HFFc6 (cell line): ENCODE measurements at places on chromosomes 13 and 19. TPM values are rescaled to one million over a fixed set of nuclear protein-coding genes. Genes with fewer than 3 reads are reported as not detected.
A peak's percentile ranks its signal among the peaks of the same experiment; 100 is the strongest.

GRCh38 chr19:20247016-20247683 lies 80.1 kb downstream of the ZNF486 start:
- no peaks in the 10 kb centered on the region for H3K4me1 ChIP-seq
- DNase-seq = no peak
- no peak overlapping the region for H3K27ac ChIP-seq
- no peaks in the 10 kb centered on the region; the same call in 1 of the 2 replicates for H3K27me3 ChIP-seq
- no peak overlapping the region for H3K4me3 ChIP-seq

GRCh38 chr13:113856716-113857065 lies 7.2 kb downstream of the GAS6 start:
- H3K27ac ChIP-seq = peak overlapping the region; percentile 93
- peaks cover 53% of the 10 kb centered on the region for H3K36me3 ChIP-seq
- H3K4me3 ChIP-seq = peak overlapping the region; percentile 73
- peak; percentile 82 for DNase-seq
- H3K27me3 ChIP-seq = peaks cover 18% of the 10 kb centered on the region

GRCh38 chr19:2636897-2637683 lies 65.4 kb downstream of the GNG7 start:
- peak; percentile 23 for DNase-seq
- H3K4me3 ChIP-seq = no peak overlapping the region
- H3K27ac ChIP-seq = no peak overlapping the region
- no peaks in the 10 kb centered on the region for H3K36me3 ChIP-seq

- no peak overlapping the region for H3K4me3 ChIP-seq
- no peak overlapping the region for H3K27ac ChIP-seq
- H3K27me3 ChIP-seq = peaks cover 2% of the 10 kb centered on the region
- H3K36me3 ChIP-seq = peaks cover 9% of the 10 kb centered on the region
- peaks cover 41% of the 10 kb centered on the region for H3K4me1 ChIP-seq
Observed at GRCh38 chr19:58578012-58578925, 5.1 kb upstream of the MZF1 start.

DNA sequence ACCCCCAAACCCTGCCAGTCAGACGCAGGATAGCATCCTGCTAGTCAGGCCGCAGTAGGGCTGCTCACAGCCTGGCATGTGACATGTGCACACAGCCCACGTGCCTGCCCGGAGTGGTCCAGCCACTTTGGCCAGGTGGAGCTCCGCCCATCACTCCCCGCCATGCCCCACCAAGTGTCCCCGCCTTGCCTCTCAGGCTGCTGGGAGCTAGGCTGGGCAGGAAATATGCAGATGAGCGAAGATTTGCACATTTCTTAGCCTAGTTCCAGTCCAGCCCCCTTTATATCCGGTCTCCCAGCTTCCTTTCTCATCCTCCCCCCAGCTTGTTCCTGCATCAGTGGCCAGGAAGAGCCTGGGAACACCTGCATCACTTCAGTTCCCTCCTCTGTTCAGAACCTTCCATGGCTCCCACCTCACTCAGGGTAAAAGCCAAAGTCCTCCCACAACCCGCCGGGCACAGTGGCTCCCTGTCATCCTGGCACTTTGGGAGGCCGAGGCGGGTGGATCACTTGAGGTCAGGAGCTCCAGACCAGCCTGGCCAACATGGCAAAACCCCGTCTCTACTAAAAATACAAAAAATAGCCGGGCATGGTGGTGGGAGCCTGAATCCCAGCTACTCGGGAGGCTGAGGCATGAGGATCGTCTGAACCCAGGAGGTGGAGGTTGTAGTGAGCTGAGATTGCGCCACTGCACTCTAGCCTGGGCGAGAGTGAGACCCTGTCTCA lies 2.3 kb upstream of the DOCK6 start:
- no peak for DNase-seq
- peaks cover 34% of the 10 kb centered on the region for H3K4me1 ChIP-seq
- no peak overlapping the region for H3K4me3 ChIP-seq
- no peak overlapping the region; the same call in 1 of the 2 replicates for H3K27ac ChIP-seq
- no peaks in the 10 kb centered on the region; the same call in 1 of the 2 replicates for H3K36me3 ChIP-seq

GRCh38 chr19:55086730-55087541 lies 11.3 kb downstream of the EPS8L1 start:
- peaks cover 37% of the 10 kb centered on the region for H3K27me3 ChIP-seq
- H3K4me3 ChIP-seq = peak overlapping the region; percentile 89
- DNase-seq = peak; percentile 92
- H3K27ac ChIP-seq = peak overlapping the region; percentile 81
- peaks cover 18% of the 10 kb centered on the region for H3K4me1 ChIP-seq

GRCh38 chr13:34815526-34815925 lies 126.5 kb upstream of the NBEA start:
- no peak overlapping the region for H3K27ac ChIP-seq
- H3K27me3 ChIP-seq = no peaks in the 10 kb centered on the region
- no peak overlapping the region for H3K4me3 ChIP-seq
- peaks cover 9% of the 10 kb centered on the region; the same call in 1 of the 2 replicates for H3K36me3 ChIP-seq
- peaks cover 12% of the 10 kb centered on the region; the same call in 1 of the 2 replicates for H3K4me1 ChIP-seq
- DNase-seq = no peak

GRCh38 chr19:39098365-39099269 lies 14.4 kb downstream of the ACP7 start:
- H3K4me3 ChIP-seq = no peak overlapping the region
- peaks cover 42% of the 10 kb centered on the region for H3K27me3 ChIP-seq
- DNase-seq = no peak
- H3K36me3 ChIP-seq = 0 out of 2 replicates have a peak, but pooled peaks cover 5% of the 10 kb centered on the region

- peaks cover 24% of the 10 kb centered on the region for H3K27me3 ChIP-seq
- H3K4me1 ChIP-seq = peaks cover 34% of the 10 kb centered on the region
- no peak for DNase-seq
- H3K4me3 ChIP-seq = no peak overlapping the region; the same call in 1 of the 2 replicates
Observed at GRCh38 chr19:49856574-49857021, 5.6 kb downstream of the PTOV1 start.

- no peak for DNase-seq
- H3K4me3 ChIP-seq = peak overlapping the region; percentile 100
- H3K4me1 ChIP-seq = peaks cover 61% of the 10 kb centered on the region
- H3K27me3 ChIP-seq = peaks cover 3% of the 10 kb centered on the region
Observed at GRCh38 chr19:5623397-5624017, 624 bp downstream of the SAFB start.

DNA sequence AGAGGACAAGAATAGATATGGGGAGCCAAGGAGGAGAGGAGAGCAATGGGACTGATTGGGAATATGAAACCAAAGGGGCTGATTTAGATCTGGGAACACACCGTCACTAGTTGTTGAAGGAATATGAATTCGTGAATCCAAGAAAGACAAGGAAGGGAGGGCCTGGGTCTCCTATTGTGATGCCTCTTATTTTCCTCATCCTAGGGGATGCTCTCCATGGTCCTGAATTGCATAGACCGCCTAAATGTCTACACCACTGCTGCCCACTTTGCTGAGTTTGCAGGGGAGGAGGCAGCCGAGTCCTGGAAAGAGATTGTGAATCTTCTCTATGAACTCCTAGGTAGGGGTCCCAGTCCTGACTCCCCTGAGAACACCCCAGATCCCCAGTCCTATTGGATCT lies 21.5 kb downstream of the RYR1 start:
- no peak overlapping the region for H3K27ac ChIP-seq
- H3K36me3 ChIP-seq = no peaks in the 10 kb centered on the region
- no peak overlapping the region for H3K4me3 ChIP-seq
- H3K27me3 ChIP-seq = peaks cover 10% of the 10 kb centered on the region
- DNase-seq = no peak

GRCh38 chr19:51472607-51473006 lies 5.7 kb upstream of the CEACAM18 start:
- DNase-seq = no peak
- H3K4me1 ChIP-seq = no peaks in the 10 kb centered on the region
- H3K27ac ChIP-seq = no peak overlapping the region
- peaks cover 4% of the 10 kb centered on the region; the same call in 1 of the 2 replicates for H3K27me3 ChIP-seq
- no peak overlapping the region for H3K4me3 ChIP-seq

DNA sequence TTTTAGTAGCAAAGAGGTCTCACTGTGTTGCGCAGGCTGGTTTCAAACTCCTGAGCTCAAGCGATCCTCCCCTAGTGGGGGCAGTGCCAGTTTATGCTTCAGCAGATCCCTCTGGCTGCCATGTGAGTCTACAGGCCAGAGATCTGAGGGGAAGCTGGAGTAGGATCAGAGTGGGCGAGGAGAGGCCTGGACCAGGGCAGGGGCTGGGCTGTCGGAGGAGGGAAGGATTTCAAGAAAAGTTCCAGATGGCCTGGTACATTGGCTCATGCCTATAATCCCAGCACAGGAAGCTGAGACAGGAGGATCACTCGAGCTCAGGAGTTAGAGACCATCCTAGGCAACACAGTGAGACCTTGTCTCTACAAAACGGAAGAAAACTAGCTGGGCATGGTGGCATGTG lies 9.8 kb downstream of the DHX34 start:
- H3K27ac ChIP-seq = no peak overlapping the region
- no peak for DNase-seq
- H3K4me3 ChIP-seq = no peak overlapping the region

GRCh38 chr13:114049026-114049425 lies 75.2 kb upstream of the C13orf46 start:
- H3K27me3 ChIP-seq = peaks cover 7% of the 10 kb centered on the region
- H3K27ac ChIP-seq = no peak overlapping the region
- no peak for DNase-seq

DNA sequence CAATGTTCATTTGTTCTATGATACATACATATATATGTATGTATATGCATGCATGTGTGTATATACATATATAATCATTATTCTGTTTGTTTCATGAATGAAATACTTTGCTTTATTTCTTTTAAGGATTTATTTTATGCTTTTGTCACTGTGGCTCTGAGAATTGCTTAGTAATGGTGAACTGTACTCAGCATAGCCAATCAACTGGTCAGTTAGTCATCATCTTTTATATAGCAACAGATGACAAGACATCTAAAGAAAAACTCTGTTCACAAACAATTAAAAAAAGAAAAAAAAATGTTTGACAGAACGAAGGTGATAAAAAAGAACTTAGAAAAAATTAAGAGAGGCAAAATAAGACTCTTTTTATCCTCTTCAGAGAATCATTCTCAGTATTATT lies 1440.3 kb downstream of the PCDH9 start:
- DNase-seq = peak; percentile 25
- peaks cover 10% of the 10 kb centered on the region for H3K4me1 ChIP-seq
- H3K36me3 ChIP-seq = no peaks in the 10 kb centered on the region
- peak overlapping the region; percentile 67 for H3K27ac ChIP-seq
- H3K27me3 ChIP-seq = no peaks in the 10 kb centered on the region; the same call in 1 of the 2 replicates

DNA sequence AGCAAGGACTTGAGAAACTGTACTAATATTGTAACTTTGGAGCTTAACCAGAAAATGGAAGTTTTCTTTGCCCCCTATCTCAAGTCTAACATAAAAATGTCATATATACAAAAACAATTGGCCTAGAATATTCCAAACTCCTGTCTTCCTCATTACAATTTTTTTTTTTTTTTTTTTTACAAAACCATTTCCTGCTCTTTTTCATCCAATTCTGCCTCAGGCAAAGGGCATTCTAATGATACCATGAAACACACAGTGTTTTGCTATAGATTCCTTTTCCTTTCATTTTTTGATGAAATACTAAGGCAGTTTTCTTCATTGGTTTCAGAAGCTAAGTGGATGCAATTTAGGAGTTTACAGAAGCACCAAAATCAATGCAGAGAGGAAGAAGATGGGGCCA lies 119.7 kb downstream of the LHFPL6 start:
- H3K36me3 ChIP-seq = no peaks in the 10 kb centered on the region; the same call in 1 of the 2 replicates
- H3K27ac ChIP-seq = peak overlapping the region; percentile 84

- no peak for DNase-seq
- H3K4me3 ChIP-seq = no peak overlapping the region
- H3K36me3 ChIP-seq = no peaks in the 10 kb centered on the region
- H3K27ac ChIP-seq = no peak overlapping the region
- no peaks in the 10 kb centered on the region for H3K4me1 ChIP-seq
- peaks cover 21% of the 10 kb centered on the region for H3K27me3 ChIP-seq
Observed at GRCh38 chr13:29154390-29154789, 334.3 kb downstream of the MTUS2 start.

- H3K4me3 ChIP-seq = no peak overlapping the region
- no peak overlapping the region for H3K27ac ChIP-seq
- no peaks in the 10 kb centered on the region for H3K4me1 ChIP-seq
- DNase-seq = no peak
- H3K27me3 ChIP-seq = no peaks in the 10 kb centered on the region
Observed at GRCh38 chr13:22893204-22893603, 287.6 kb upstream of the SGCG start.

IFI30 gene
- total RNA-seq = 5.6 to 7.4 TPM (median 6.9 TPM) in 3 replicates

KIR2DL4 gene
- not detected in 3 replicates for total RNA-seq

CASP14 gene
- total RNA-seq = not detected in 3 replicates

VAV1 gene
- not detected in 3 replicates for total RNA-seq

GYS1 gene
- total RNA-seq = 81.1 to 86.4 TPM (median 82.6 TPM) in 3 replicates

EIF3K gene
- 237 to 259 TPM (median 244 TPM) in 3 replicates for total RNA-seq

ATP5F1D gene
- 227 to 260 TPM (median 239 TPM) in 3 replicates for total RNA-seq
